ENCODE measurements at places on chromosomes 11 and 22.

- DNase-seq, result no peak
These were observed 7.8 kb downstream of the MYEOV start for GRCh38 chr11:69301455-69302401.

DNA sequence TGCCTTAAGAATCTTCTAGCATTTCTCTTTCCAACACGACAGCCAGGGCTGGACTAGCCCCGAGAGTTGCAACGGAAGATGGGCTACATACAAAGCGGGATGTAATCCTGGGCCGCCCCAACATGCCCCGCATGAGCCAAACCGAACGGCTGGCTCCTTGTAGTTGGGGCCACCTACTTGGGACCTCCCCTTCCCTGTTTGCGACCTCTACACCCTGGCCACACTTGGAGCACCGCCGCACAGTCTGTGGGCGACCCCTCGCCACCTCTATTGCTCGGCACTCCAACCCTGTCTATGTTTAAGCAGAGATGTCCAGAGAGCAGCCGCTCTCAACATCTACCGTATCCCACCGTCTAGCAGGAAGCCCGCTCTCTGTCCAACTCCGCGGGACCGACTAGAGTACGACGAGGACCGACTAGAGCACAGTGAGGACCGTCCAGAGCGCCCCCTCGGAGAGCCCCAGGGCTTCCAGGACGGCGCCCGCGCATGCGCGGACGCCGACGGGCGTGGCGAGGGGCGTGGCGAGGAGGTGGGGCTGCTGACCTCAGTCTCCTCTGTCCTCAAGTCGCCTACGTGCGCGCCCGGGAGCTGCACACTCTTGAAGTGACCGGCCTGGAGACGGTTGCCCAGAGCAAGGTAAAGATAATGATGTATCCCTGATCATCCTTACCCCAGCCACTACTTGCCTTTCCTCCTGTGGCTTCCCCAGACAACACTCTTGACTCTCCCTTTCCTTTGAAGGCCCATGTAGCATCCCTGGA lies 32.3 kb downstream of the NEAT1 start:
- no peak for DNase-seq

DNA sequence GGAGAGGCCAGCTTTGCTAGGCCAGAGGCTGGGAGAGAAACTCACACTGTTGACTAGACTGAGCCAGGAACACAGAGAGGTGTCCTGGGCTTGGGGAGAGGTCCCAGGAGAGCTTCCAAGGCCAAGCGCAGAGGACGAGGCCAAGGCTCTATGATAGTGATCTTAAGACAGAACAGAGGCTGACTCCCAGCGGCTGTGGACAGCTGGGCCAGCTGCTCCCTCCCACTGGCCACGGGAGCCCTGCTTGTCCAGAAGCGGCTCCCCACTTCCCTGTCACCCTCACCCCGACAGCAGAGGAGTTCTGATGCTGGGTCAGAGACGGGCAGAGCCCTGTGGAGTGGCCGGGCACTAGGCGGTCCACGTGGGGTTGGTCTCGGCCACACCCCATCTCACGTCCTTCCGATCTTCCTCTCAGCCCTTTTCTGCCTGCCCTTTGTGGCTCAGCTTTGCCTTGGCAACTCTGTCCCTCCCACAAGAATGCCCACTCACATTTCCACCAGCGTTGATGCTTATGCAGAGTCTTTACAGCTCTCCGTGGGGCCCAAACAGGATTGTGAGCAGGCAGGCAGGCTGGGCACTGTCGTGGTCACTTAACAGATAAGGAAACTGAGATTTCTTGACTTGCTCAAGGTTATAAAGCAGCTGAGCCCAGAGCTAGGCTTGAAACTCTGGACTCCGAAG lies 68.2 kb downstream of the FBXO7 start:
- DNase-seq, result no peak

GRCh38 chr11:77173494-77173893 lies 45.4 kb downstream of the MYO7A start:
- no peak for DNase-seq

- no peak for DNase-seq
These were observed 377.1 kb downstream of the DCDC1 start for GRCh38 chr11:30992513-30992849.

GRCh38 chr11:66289548-66290329 lies 796 bp upstream of the YIF1A start:
- DNase-seq, result no peak

DNA sequence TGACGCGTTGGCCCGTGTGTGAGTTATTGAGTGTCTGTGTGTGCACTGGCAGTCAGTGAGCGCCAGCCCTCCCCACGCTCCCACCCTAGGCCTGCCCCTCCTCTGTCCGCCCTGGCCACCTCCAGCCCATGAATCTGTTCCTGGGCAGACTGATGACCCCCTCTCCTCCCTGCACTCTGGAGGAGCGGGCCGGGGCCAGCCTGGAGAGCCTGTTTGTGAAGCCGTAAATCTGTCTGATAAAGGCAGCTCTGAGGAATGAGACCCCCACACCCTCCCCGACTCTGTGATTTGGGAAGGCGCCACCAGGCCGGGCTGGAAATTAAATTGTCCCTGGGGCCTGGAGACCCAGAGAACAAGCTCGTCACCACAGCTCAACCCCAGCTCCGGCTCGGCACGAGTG lies 8.6 kb downstream of the TSSC4 start:
- no peak for DNase-seq

GRCh38 chr22:42371501-42371900 lies 60.7 kb downstream of the NFAM1 start:
- DNase-seq, result no peak

GRCh38 chr11:113142508-113142907 lies 171.9 kb upstream of the TTC12 start:
- DNase-seq, result no peak

GRCh38 chr22:22600531-22601261 lies 41.6 kb upstream of the PRAME start:
- no peak for DNase-seq

DNA sequence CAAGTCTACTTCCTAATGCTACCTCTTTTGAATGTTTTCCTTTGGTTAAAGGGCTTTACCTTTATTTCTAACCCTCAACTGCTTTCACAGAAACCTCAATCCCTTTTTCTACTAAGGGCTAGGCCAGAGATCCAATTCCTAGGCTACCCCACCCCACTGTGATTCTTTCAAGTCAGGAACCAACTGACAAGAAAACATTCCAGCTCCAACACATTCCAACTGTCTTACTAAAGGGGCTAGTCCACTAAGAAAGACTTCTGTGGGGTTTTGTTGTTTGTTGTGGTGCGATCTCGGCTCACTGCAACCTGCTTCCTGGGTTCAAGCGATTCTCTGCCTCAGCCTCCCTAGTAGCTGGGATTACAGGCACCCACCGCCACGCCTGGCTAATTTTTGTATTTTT lies 151.3 kb downstream of the APOL5 start:
- DNase-seq, result no peak

- DNase-seq, result no peak
These were observed 39.0 kb upstream of the CD82 start for GRCh38 chr11:44526438-44526837.
